ENCODE measurements at places on chromosomes 2 and 18. TPM values are rescaled to one million over a fixed set of nuclear protein-coding genes. Genes with fewer than 3 reads are reported as not detected.
A peak's percentile ranks its signal among the peaks of the same experiment; 100 is the strongest.

SP140 gene
- total RNA-seq = 0.16 TPM

NYAP2 gene
- 0.03 TPM for total RNA-seq

PSMA8 gene
- total RNA-seq = not detected

CACNB4 gene
- 0.69 TPM for total RNA-seq

UGT1A5 gene
- not detected for total RNA-seq

INPP4A gene
- 7.6 TPM for total RNA-seq

CHRND gene
- total RNA-seq = 0.22 TPM

GRCh38 chr2:43631618-43632317, 5.3 kb upstream of the PLEKHH2 start:
- no peak for DNase-seq
- no peaks in the 10 kb centered on the region for H3K36me3 ChIP-seq
- H3K27me3 ChIP-seq = no peaks in the 10 kb centered on the region
- H3K27ac ChIP-seq = no peak overlapping the region

DNA sequence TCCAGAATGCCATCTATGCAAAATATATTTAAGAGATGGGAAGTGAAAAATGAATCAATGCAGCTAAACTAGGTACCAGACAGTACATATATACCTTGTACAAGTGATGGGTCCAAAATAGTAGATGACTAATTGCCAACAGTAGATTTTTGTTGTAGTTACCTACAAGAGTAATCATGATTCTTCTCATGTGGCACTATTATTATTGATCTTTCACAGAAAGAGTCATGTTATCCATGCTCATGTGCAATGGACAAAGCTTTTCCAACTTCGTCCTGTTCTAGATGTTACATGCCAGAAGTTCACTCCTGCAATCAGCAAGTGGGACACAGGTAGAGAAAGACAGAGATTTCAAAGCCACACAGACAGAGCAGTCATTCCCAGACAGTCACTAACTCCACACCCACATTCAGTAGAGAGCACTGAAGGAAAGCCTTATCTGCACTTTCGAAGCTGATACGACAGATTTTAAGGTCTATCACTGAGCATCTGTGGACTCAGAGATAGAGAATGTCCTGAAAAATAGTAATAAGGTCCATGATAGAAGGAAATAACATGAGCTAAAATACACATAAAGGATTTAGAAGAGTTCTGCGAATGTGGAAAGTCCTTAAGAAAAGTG, 101.6 kb upstream of the ITPRID2 start:
- H3K4me3 ChIP-seq = no peak overlapping the region
- no peak overlapping the region for H3K27ac ChIP-seq
- no peaks in the 10 kb centered on the region for H3K36me3 ChIP-seq

- peaks cover 7% of the 10 kb centered on the region for H3K4me1 ChIP-seq
- DNase-seq = no peak
- no peak overlapping the region for H3K27ac ChIP-seq
- no peaks in the 10 kb centered on the region for H3K36me3 ChIP-seq
Measured at GRCh38 chr2:159045545-159046454, 77.4 kb downstream of the TANC1 start.

GRCh38 chr2:38107738-38108410, 31.9 kb upstream of the CYP1B1 start:
- H3K4me3 ChIP-seq = no peak overlapping the region
- H3K4me1 ChIP-seq = peaks cover 3% of the 10 kb centered on the region
- H3K27ac ChIP-seq = no peak overlapping the region
- no peaks in the 10 kb centered on the region for H3K27me3 ChIP-seq

GRCh38 chr2:204437815-204438756, 107.2 kb upstream of the PARD3B start:
- DNase-seq = peak; percentile 20
- no peaks in the 10 kb centered on the region for H3K27me3 ChIP-seq
- no peak overlapping the region for H3K27ac ChIP-seq
- no peaks in the 10 kb centered on the region for H3K36me3 ChIP-seq
- H3K4me3 ChIP-seq = no peak overlapping the region
- H3K4me1 ChIP-seq = no peaks in the 10 kb centered on the region

- no peak overlapping the region for H3K27ac ChIP-seq
- H3K4me1 ChIP-seq = no peaks in the 10 kb centered on the region
- no peaks in the 10 kb centered on the region for H3K27me3 ChIP-seq
- H3K4me3 ChIP-seq = no peak overlapping the region
- no peak for DNase-seq
Measured at GRCh38 chr2:31248139-31248538, 14.2 kb downstream of the EHD3 start.

DNA sequence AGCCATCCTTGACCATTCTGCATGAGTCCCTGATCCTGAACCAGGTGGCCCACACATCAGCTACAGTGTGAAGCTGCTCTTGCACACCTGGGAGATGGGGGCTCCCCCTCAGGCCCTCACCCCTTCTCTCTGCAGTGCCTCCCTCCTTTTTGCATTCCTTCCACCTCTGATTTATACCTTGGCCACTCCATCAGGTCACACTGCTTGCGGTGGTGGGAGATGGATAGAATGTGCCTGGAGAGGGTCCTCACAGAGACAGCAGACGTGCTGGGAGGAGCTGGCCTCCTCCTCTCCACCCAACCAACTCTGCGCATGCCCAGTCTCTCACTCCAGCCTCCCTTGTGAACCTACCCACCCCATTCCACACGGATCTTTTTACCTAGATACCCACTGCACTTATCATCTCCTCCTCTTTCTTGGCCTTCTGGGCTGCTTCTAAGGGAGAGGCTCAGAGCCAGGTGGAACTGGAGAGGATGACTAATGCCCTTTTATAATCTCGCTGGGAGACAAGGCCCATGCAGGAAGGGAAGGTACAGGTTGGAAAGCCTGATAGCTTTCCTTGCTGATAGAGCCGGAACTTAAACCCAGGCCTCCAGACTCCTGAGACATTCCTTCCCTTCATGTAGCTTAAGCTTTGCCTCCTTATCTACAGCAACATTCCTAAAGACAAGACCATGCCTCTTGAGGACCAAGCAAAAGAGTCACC, 205.1 kb downstream of the ZBTB7C start:
- no peak overlapping the region for H3K4me3 ChIP-seq
- DNase-seq = no peak
- H3K36me3 ChIP-seq = no peaks in the 10 kb centered on the region
- H3K4me1 ChIP-seq = peaks cover 9% of the 10 kb centered on the region
- no peak overlapping the region for H3K27ac ChIP-seq

- no peaks in the 10 kb centered on the region for H3K27me3 ChIP-seq
- H3K4me3 ChIP-seq = no peak overlapping the region
- DNase-seq = no peak
- H3K36me3 ChIP-seq = no peaks in the 10 kb centered on the region
Measured at GRCh38 chr2:44150473-44150872, 18.2 kb upstream of the PPM1B start.

GRCh38 chr2:120669971-120670370, 65.7 kb upstream of the GLI2 start:
- H3K27me3 ChIP-seq = no peaks in the 10 kb centered on the region
- no peak overlapping the region for H3K4me3 ChIP-seq
- no peaks in the 10 kb centered on the region for H3K36me3 ChIP-seq
- H3K4me1 ChIP-seq = no peaks in the 10 kb centered on the region
- DNase-seq = no peak

DNA sequence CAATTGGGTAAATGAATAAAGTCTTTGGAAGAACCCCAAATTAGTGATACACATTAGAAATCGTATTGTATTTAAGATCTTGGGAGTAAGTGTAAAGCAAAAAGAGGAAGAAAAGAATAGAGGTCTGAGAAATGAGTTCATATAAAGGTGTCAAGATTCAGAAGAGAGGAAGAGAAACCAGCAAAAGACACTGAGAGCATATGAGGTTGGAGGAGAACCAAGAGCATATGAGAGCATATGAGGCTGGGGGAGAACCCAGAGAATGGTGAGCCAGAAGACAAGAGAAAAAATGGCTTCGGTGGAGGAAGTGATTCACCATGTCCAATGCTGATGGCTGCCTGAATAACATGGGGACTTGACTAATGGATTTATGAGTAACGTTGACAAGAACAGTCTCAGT, 620.1 kb upstream of the GCFC2 start:
- H3K27me3 ChIP-seq = no peaks in the 10 kb centered on the region
- no peaks in the 10 kb centered on the region for H3K36me3 ChIP-seq
- no peak for DNase-seq
- H3K4me1 ChIP-seq = no peaks in the 10 kb centered on the region

GRCh38 chr2:158499383-158499782, 42.6 kb downstream of the PKP4 start:
- H3K27me3 ChIP-seq = no peaks in the 10 kb centered on the region
- DNase-seq = no peak
- H3K36me3 ChIP-seq = no peaks in the 10 kb centered on the region
- H3K4me3 ChIP-seq = no peak overlapping the region

DNA sequence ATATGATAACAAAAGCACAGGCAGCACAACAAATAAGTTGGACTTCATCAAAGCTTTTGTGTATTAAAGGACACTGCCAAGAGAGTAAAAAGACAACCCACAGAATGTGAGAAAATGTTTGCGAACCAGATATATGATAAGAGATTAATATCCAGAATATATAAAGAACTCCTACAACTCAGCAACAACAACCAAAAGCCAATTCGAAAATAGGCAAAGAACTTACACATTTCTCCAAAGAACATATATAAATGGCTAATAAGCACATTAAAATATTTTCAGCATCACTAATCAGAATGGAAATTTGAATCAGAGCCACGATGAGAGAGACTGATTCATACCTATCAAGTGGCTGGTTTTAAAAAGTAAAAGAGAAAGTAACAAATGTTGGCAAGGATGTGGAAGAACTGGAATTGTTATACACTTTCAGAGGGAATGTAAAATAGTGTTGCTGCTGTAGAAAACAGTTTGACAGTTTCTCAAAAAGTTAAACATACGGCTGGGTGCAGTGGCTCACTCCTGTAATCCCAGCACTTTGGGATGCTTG, 25.2 kb downstream of the EPB41L5 start:
- H3K36me3 ChIP-seq = no peaks in the 10 kb centered on the region
- no peak overlapping the region for H3K4me3 ChIP-seq
- no peaks in the 10 kb centered on the region for H3K27me3 ChIP-seq

DNA sequence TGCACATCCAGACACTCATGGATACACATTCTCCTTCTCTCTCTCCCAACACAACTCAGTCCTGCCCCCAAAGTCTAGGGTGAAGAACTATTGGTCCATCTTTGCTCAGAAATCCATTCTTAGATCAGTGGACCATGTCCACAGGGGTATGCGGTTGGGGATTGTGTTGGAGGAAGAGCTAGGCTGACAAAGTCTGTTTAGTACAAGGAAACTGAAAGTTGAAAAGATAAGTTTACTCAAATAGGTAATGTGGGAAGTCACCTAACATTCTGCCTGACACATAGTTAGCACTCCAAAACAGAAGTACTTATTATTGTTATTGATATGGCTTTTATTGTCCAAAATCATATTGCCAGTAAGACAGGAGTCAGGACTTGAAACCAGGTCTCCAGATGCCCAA, 55.9 kb downstream of the ALK start:
- no peaks in the 10 kb centered on the region for H3K4me1 ChIP-seq
- no peak for DNase-seq
- no peaks in the 10 kb centered on the region for H3K27me3 ChIP-seq
- H3K27ac ChIP-seq = no peak overlapping the region
- H3K36me3 ChIP-seq = no peaks in the 10 kb centered on the region
- no peak overlapping the region for H3K4me3 ChIP-seq

DNA sequence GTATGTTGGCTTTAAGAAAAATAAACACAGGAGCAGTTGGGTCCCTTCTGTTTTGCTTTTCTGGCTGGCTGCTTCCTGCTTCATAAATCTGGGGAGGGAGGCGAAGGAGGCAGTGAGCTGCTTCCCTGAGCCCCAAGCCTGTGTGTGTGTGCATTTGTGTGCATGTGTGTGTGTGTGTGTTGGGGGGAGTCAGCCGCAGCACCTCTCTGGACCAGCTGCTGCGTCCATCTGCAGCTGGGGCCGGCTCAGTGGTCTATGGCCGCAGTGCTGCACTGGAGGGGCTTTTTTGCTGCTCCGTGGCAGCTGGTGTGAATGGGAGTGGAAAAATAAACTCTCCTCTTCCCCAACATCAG, 192.3 kb downstream of the RNF144A start:
- H3K27me3 ChIP-seq = no peaks in the 10 kb centered on the region
- H3K36me3 ChIP-seq = no peaks in the 10 kb centered on the region
- no peak overlapping the region for H3K4me3 ChIP-seq
- H3K27ac ChIP-seq = no peak overlapping the region

- H3K4me1 ChIP-seq = peaks cover 27% of the 10 kb centered on the region
- H3K36me3 ChIP-seq = no peaks in the 10 kb centered on the region
- DNase-seq = no peak
- H3K27ac ChIP-seq = no peak overlapping the region
Measured at GRCh38 chr18:13264091-13265007, 45.8 kb downstream of the LDLRAD4 start.

DNA sequence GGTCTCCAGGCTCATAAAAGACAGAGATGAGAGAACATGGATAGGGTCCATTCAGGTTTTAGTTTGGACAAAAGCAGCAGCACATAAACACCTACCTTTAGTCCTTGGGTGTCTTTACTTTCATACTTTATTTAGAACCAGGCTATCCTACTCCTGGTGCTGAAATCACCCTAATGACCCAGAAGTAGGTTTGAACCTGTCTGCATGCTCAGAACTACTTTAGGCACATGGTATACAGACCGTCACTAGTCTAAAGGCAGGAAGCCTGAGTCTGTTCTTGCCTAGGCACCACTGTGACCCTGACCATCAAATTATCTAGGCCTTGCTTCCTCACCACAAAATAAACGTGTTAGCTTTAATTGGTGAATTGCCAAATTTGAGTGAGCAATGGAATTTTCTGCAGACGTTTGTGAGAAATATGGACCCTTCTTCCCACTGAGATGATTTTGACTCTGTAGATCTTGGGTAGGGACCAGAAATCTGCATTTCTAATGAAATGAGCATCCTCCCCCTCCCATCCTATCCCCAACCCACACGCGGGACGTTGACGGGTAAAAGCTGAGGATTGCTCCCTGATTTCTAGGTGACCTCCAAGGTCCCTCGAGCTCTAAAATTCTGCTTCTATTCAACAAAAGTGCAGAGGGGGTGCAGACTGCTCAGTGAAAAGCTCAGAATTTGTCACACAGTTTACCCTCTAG, 75.1 kb downstream of the PLEKHM3 start:
- no peaks in the 10 kb centered on the region for H3K36me3 ChIP-seq
- no peak overlapping the region for H3K27ac ChIP-seq
- H3K4me1 ChIP-seq = no peaks in the 10 kb centered on the region
- H3K4me3 ChIP-seq = no peak overlapping the region

- no peaks in the 10 kb centered on the region for H3K27me3 ChIP-seq
- H3K4me3 ChIP-seq = no peak overlapping the region
- H3K4me1 ChIP-seq = peaks cover 13% of the 10 kb centered on the region
- no peaks in the 10 kb centered on the region for H3K36me3 ChIP-seq
- no peak for DNase-seq
- no peak overlapping the region for H3K27ac ChIP-seq
Measured at GRCh38 chr2:144472911-144473310, 47.0 kb downstream of the ZEB2 start.

- no peak overlapping the region for H3K4me3 ChIP-seq
- DNase-seq = no peak
- H3K27me3 ChIP-seq = no peaks in the 10 kb centered on the region
Measured at GRCh38 chr18:2986150-2986865, 26.6 kb downstream of the LPIN2 start.

- no peak overlapping the region for H3K4me3 ChIP-seq
- peaks cover 16% of the 10 kb centered on the region for H3K4me1 ChIP-seq
- H3K27ac ChIP-seq = no peak overlapping the region
Measured at GRCh38 chr18:160831-161570, 2.6 kb downstream of the USP14 start.

GRCh38 chr2:112170495-112170894, 32.3 kb downstream of the FBLN7 start:
- no peak for DNase-seq
- no peaks in the 10 kb centered on the region for H3K4me1 ChIP-seq
- H3K4me3 ChIP-seq = no peak overlapping the region
- H3K27ac ChIP-seq = no peak overlapping the region

Data from pancreas (tissue), 10 donors.